ENCODE measurements at places on chromosomes 5 and 9.

GRCh38 chr9:35760651-35761050 is 6.6 kb upstream of the MSMP start:
- DNase-seq = no peak

GRCh38 chr9:3948826-3949556 is 350.9 kb downstream of the GLIS3 start:
- no peak for DNase-seq

DNA sequence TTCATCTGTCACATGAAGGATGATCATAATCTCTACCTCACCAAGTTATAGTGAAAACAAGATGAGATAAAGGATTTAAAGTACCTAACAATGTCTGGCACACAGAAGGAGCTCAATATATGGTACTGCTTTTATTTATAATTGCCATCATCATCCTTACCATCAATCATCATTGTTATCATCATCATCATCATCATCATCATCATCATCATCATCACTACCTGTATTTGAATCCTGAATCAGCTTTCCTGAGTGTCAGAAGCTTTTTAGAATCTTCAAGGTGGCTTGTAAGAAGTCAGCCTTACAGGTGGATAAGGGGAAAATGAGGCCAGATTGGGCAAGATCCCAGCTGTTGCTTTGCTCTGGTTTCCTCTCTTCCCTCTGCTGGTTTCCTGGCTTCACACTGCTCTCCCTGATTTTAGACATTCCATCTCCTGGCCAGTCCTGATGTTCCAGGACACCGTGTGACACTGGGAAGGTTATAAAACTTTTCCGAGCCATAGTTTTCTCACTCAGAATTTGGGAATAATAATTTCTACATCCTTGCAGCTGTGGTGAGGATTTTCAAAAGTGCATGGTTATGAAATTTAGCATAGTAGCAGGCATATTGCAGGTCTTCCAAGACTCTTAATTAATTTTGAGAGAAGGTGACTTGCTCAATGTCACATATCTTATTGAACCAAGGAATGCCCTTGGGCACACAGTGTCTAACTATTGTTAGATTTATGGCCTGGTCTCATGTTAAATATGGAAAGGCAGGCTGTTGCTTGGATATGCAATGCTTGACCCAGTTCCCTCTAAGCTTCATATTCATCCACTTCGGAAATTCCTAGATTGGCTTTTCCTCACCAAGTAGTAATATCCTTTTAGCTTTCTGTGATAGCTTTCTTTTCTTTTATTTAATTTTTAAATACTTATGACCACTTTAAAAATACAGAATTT is 160.7 kb downstream of the TMEM38B start:
- no peak for DNase-seq

DNA sequence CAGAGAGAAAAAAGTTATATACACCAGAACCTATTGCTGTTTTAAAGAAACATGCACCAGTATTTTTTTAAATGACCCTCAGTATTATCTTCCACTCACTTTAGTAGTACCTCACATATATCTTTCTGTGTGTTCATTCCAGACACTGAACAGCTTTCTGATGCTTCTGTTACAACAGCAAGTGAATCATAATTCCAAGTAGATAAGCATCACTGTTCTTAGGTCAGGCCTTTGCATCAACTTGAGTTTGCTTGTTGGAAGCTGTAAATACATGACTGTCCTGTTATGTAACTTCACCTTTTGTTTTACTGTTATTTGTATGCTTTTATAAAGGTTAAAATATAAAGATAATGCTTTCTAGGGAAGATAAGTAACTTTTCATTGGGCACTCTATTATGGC is 184.4 kb downstream of the ISL1 start:
- no peak for DNase-seq

- DNase-seq = no peak
Observed at GRCh38 chr5:151134228-151134627, 23.4 kb downstream of the ANXA6 start.

GRCh38 chr5:87752362-87752761 is 339.6 kb upstream of the CCNH start:
- DNase-seq = no peak

- no peak for DNase-seq
Observed at GRCh38 chr9:7375013-7375511, 424.5 kb downstream of the DMAC1 start.

DNA sequence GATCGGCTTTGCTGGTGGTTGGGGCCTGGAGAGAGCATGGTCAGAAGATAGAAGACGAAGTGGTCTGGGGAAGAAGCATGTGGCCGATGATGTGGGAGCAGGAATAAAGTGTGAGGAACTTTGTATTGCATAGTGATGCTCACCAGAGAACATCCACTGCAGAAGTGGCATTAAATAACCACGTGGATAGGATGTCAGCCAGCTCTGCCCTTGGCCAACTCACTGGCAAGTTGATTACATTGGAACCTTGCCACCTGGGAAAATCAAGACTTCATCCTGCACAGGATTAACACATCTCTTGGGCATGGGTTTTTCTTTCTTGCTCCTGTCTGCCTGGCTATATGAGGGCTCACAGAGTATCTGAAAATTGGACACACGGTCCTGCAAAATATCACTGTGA is 217.4 kb downstream of the DMRT2 start:
- DNase-seq = no peak

- DNase-seq = no peak
Observed at GRCh38 chr9:80449513-80449912, 877.7 kb downstream of the TLE4 start.

- DNase-seq = no peak
Observed at GRCh38 chr5:179773686-179774040, 20.1 kb upstream of the LTC4S start.

DNA sequence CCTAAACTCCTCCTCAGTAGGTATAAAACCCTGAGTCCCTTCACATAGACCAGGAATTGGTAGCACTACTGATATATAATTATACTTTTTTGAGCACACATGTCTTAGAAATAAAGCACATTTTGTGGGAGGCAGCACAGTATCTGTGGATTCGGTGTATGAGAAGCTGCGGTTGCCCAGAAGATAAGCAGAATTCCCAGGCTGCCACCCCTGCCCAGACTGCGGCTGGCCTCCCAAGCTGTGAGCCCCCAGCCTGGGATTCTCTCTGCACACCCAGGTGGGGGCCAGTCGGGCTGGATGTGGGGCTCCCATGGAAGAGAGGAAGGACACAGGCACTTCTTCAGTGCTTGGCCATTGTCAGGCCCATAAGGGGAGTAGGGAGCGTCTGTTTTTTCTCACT is 25.6 kb upstream of the ANGPTL2 start:
- no peak for DNase-seq

DNA sequence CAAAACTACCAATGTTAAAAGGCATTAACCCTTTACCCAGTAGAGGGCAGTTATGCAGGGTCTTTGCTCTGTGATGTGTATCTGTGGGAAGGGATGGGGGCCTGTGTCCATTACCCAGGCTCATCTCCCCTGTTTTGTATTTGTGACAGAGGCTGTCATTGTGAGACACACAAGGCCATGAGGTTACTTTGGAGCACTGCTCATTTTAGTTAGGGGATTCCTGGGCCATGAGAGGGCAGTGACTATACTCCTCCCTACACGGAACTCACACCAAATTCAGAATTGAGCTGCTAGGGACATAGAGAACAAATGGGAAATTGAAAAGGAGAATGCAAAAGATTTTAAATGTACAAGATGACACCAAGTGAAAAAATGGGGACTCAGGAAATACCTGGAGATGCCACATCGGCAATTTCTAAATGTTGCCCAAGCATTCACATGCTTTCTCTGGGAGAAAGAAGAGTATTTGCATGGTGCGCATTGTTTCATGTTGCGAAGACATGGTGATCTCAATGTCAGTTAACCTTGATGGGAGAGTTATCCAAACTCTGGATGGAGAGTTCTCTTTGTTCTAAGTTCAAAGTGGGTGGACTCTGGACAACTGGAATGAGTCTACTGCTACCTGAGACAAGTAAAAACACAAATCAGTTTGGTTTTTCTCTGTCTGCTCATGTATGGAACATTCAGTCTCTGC is 32.5 kb downstream of the C9orf152 start:
- DNase-seq = no peak

- no peak for DNase-seq
Observed at GRCh38 chr5:77635067-77635916, 3.2 kb downstream of the OTP start.

DNA sequence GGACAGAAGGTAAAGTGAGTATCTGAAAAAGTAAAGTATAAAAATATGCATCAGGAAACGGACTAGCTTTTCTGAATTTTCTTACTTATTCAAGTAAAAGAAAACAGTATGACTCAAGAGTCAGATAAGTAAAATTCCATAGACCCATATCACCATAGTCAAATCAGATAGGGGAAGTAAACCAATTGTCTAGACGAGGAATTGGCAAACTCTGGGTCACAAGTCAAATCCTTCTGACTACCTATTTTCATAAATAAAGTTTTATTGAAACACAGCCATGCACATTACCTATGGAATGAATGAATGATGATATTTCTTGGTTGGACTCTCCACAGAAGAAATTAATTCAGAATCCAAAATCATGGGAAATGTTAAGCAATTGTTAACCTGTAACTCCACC is 59.1 kb upstream of the TMC1 start:
- no peak for DNase-seq

- no peak for DNase-seq
Observed at GRCh38 chr9:6708732-6709131, 49.0 kb upstream of the KDM4C start.

DNA sequence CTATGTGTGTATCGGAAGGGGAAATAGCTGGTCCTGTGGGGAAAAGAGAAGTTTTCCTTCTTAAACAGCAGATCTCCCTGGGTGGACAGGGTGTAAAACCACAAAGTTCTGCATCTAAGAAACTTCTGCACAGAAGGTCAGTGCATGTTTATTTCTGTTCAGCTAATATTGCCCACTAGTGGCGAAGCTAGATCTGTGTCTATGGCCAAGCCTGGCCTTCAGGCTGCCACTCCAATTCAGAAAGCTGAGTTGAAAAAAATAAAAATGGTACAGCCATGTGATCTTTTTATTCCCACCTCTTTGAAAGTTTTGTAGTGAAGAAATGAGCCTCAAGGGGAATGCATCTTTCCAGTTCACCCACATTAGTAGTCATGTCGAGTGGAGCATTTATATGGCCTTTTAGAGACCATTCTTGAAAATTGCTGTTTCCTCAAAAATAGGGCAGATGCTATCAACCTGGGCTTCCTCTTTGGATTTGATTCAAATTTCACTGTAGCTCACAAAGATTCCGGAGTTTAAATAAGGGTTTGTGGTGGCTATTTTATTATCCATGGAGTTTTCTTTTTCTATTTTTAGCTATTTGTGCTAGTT is 488.0 kb downstream of the PRELID2 start:
- DNase-seq = no peak

- no peak for DNase-seq
Observed at GRCh38 chr5:57072218-57072892, 101.5 kb upstream of the GPBP1 start.

GRCh38 chr5:128085413-128085812 is 1.8 kb downstream of the SLC12A2 start:
- DNase-seq = no peak

- no peak for DNase-seq
Observed at GRCh38 chr5:127311781-127312525, 21.4 kb downstream of the MEGF10 start.

GRCh38 chr9:118529210-118529609 is 825.0 kb downstream of the TLR4 start:
- DNase-seq = no peak

DNA sequence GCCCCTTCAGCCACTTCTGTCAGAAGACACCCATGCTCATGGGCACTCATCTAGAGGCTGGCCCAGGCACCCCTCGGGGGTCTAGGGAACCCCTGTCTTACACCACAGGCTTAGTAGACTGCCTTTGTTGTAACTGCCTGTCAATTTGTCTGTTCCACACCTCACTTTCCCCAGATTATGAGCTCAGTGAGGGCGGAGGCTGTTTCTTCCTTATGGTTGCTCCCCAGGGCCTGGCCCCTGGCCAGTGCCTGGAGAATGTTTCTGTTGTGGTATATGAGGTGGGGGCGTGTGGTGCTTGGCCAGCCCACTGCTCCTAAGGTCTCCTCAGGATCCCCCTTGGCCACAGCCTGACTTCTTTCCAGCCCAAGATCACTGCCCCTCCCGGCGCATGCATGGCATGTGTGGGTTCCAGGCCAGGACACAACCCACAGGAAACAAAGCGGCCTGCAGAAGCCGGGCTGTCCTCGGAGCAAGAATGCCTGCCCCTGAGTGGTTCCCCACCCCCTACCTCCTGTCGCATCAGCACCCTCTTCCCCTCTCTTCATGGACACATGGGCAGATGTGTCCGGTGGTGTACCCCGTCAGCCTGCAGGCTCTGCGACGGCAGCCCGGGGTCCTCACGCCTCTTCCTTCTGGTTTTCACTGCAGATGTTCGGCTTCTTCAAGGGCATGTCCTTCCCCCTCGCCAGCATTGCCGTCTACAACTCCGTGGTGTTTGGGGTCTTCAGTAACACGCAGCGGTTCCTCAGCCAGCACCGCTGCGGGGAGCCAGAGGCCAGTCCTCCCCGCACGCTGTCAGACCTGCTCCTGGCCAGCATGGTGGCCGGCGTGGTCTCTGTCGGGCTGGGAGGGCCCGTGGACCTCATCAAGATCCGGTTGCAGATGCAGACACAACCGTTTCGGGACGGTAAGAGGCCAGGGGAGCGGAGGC is 17.7 kb downstream of the SLC25A48 start:
- DNase-seq = peak; percentile 41

DNA sequence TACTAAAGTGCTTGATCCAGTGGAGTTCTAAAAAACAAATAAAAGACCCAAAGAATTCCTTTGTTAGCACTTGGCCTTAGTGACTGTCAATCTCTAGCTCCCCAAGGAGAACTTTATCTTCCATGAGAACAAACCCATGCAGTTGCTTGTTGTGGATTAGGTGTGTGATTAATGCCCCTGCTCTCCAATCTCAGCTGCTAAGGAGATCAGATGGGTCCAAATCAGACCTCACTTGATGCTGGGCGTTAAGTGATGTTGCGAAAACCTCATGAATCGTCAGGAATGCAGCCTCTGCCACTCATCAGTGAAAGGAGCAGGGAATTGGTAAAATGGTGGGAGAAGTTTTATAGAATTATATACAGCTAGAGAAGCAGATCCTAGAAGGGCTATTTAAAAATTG is 133.7 kb downstream of the DMAC1 start:
- DNase-seq = no peak

DNA sequence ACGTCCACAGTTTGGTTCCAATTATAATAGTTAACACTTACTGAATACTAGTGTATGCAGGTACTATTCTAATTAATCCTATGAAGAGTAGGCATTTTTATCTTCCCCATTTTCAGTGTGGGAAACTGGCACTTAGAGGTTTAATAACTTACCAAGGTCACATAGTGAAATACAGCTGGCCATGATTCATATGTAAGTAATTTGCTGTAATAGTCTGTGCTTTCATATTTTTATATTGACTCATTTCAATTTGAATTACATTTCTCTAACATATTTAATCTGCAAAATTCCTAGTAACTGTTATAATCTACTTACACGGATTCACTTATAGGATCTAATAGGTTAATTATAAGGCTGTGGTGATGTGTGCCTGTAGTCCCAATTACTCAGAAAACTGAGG is 19.4 kb downstream of the CCNH start:
- DNase-seq = peak; percentile 65

- no peak for DNase-seq
Observed at GRCh38 chr9:81902196-81902595, 26.0 kb upstream of the SPATA31D4 start.

Data from SJSA1 (cell line).